MCF 10A (cell line): ENCODE measurements at places on chromosomes 13 and 19.
A peak's percentile ranks its signal among the peaks of the same experiment; 100 is the strongest.

GRCh38 chr19:29400917-29401711 lies 124.7 kb upstream of the VSTM2B start:
- no peak for DNase-seq

- peak; percentile 30 for DNase-seq
These were observed 119.5 kb upstream of the MCF2L start for GRCh38 chr13:112849500-112849899.

- peak; percentile 46 for DNase-seq
These were observed 42.0 kb upstream of the IPO5 start for GRCh38 chr13:97911311-97912138.

DNA sequence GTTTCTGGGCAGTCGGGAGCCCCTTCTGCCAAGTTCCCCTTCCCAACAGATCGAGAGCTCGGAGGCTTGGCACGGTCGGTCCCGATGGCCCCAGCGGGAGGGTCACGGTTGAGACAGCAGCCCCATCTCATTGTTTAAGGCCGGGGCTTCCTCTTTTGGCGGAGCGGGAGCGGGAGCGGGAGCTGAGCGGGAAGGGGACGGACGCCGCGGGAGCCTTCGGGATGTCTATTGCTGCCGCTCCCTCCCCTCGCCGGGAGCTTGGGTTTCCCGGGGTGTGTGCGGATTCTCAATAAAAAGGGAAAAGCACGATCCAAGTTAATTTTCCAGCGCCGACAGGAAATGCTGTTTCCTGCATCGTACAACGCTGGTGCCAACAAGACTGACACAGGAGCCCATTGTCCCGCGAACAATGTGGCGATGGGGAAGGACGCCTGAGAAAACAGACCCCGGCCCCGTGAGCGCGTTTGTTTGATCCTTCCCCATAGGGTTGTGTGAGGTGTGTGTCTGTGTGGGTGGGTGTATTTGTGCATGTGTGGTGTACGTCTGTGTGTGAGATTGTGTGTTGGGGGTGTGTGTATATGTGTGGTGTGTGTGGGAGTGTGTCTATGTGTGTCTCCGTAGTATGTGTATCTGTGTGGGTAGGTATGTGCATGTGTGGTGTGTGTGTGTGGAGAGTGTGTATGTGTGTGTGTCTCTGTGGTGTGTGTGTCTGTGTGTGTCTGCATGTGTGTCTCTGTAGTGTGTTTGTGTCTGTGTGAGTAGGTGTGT lies 36.3 kb upstream of the FLT1 start:
- DNase-seq = peak; percentile 30
